Substantia nigra (tissue), 51 donors: ENCODE measurements at places on chromosomes 3 and 15.
A peak's percentile ranks its signal among the peaks of the same experiment; 100 is the strongest.

- peak; percentile 67 for DNase-seq
Measured at GRCh38 chr3:71582612-71583565, 639 bp downstream of the FOXP1 start.

DNA sequence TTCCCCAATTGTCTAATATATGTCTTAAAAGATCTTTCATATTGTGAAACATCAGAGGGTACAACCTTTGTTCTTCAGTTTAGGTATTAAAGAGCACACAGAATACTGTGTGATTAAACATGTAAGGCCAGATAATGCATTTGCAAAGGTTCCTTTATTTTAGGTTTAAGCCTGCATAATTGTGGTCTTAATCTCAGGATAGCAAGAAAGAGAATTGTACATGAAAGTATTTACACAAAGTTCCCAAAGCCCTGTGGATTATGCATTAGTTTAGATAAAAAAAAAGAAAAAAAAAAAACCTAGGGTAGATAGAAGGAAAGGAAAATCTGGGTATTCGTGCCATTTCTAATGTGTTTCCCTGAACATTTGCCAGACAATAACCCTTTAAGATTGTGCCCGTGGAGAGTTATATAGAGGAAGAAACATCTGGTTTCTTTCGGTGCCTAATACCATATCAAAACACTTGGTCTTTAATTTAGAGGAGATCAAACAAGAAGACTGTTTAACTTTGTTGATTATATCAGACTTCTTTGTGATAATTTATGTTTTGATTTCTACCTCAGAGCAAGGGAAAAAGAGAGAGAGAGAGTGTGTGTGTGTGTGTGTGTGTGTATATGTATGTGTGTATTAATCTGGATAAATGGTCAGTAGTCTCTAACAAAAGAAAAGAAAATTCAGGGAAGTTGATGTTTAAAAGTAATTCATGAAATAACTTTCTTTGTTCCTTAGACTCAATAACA lies 139.6 kb upstream of the CGNL1 start:
- no peak for DNase-seq

GRCh38 chr3:125057186-125057850 lies 1.5 kb upstream of the HEG1 start:
- DNase-seq, result no peak

GRCh38 chr15:89091627-89092220 lies 3.5 kb downstream of the ABHD2 start:
- DNase-seq, result no peak

DNA sequence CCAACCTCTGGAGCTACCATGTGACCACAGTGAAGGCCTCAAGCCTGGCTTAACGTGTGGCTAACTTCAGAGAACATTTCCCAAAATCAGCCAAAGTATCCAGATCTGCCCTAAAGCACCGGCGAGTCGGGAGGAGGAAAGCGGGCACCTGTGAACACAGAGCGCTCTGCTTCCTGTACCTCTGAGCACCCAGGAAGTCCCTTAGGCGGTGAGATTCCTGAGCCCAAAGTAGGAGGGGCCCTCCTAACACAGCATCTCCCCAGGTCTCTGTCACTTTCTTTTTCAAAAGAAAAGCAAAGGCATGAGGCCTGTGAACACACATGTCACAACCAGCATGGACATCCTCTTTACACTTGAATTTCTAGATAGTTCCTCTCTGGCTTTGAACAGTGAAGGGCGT lies 944 bp upstream of the EIF4E3 start:
- no peak for DNase-seq

DNA sequence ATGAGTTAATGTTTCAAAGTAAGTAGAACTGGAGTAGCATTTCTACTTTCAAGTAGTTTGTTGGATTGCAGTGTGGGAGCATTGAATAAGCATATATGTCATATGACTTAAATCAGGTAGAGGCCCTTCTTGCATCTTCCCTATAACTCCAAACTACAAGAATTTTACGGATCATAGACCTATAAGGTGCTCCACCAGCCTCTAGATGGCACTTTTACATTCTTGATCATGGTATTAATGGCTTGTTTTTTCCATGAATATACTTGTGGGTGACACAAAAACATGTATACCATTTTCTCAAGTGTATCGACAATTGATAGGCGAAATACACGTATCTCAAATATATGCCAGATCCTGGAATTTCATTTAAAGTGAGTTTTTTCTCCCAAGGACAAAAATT lies 311.1 kb downstream of the ZPLD1 start:
- no peak for DNase-seq

- peak; percentile 92 for DNase-seq
Measured at GRCh38 chr3:187745201-187746058, at the start of gene BCL6. BCL6 (minus strand) TSS chr3:187745468; CDS start chr3:187733693, 11,775 bp downstream.

DNA sequence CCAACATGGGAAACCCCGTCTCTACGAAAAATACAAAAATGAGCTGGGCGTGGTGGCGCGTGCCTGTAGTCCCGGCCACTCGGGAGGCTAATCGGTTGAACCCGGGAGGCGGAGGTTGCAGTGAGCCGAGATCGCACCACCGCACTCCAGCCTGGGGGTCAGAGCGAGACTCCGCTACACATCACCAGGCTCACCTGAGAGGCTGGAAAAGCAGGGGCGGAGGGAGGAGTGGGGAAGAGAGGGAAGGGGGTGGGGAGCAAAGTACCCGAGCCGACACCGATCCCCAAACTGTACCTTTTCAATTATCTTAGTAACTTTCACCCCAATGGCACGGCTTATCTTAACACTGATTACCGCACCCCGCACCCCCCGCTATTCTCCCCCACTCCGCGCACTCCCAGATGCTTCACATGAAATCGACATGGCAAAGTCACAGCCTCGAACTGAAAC lies 46.4 kb upstream of the SYNM start:
- no peak for DNase-seq

DNA sequence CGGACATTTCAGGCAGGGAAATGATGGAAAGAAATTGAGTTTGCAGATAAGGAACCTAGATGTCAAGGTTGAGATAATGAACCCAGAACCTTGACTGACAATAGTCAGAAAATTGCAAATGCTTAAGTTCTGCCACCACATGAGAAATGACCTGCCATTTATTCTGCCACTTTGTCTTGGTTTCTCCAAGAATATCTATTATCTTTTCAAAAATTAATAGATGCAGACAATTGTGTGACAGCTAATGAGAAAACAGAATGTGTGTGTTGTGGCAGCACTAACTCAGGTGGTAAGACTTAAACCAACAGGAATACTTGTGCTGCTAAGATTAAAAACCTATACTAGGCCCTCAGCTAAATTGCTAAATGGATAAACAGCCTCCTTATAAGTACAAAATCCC lies 52.3 kb downstream of the CADPS start:
- DNase-seq, result no peak

GRCh38 chr3:25654576-25654975 lies 10.1 kb downstream of the TOP2B start:
- DNase-seq, result no peak

DNA sequence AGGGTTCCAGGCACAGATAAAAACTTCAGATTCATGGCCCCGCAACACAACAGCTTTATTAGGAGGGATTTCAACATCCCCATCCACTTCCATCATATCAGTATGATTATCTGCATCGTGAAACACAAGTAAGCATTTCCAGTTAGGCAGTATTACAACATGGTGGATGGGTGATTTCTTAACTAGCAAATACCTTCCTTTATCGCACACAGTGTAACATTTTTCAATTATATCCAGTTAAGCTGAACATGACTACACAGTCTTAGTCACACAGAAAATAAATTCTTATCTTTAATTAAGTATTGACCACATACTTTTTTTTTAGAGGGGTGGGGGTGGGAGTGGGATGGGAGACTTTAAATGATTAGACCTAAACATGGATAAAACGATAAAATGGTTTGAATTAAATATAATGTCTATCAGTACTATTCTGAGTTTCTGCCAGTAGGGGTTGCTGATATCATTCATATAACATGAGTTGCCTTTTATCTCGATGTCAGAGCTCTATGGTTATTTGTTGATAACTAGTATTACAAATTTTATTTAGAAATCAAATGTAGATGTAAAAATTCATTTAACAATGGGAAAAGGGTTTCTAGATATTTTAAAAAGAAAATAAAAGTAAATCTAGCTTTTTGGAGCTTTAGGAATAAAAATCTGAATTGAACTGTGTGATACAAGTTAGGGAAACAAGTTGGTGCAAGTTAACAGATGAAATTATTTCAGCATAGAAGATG lies 146.6 kb downstream of the TBL1XR1 start:
- DNase-seq, result no peak

DNA sequence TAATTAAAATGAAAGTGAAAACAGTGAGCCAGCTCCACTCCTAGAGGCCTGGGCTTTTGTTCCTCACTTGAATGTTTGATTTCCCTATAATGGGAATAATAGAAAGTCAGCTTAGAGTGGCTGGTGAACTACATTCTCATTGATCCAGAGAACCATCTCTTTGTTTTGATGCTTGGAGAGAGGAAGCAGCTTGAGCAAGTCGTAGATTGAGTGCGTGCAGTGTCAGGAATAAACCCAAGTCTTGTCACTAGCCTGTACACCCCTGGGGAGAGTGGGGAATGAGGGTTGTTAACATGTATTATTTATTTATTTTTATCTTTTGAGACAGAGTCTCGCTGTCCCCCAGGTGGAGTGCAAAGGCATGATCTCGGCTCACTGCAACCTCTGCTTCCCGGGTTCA lies 885 bp upstream of the LSG1 start:
- no peak for DNase-seq

- no peak for DNase-seq
Measured at GRCh38 chr3:17935222-17935621, 192.8 kb upstream of the TBC1D5 start.
